ENCODE measurements at places on chromosomes 11 and 22.
A peak's percentile ranks its signal among the peaks of the same experiment; 100 is the strongest.

GRCh38 chr11:39971938-39972337 is 1487.5 kb downstream of the LRRC4C start:
- no peak for DNase-seq

GRCh38 chr22:33544707-33545106 is 375.6 kb downstream of the LARGE1 start:
- no peak for DNase-seq

DNA sequence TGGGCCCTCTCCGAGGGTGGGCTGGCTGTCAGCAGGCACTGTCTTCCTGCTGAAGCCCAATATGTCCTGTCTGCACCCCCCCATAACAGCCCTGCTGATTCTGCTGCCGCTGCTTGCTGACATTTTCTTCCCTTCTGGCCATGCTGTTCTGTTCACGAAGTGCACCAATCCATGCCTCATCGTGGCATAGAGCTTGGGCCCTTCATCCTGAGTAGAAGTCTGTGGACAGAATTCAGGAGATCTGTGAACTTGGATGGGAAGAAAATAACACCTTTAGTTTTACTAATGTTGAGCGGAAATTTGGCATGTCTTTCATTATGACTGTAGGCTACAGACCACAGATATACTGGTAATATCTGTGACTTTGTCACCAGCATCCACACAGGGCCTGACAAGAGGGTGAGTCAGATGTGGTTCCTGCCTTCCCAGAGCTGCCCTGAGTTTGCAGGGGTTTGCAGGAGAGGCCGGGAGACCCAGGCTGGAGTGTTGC is 14.1 kb upstream of the KIAA0930 start:
- DNase-seq, result no peak

DNA sequence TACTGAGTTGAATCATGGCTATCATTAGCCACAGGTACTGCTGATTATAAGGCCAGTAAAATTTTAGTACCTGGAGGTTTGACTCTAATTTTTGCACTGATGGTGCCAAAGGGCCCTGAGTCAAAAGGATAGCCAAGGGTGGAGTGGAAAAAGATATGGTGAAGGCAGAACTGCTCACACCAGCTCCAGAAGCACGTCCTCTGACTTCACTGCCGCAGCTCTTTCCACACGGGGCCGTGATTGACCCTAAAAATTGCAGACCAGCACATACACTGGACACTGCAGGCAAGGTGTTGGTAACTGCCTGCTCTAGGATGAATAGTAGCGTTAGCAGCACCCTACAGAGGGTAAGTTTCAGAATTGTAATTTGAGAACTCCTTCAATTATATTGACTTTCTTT is 25.4 kb upstream of the GRIK4 start:
- no peak for DNase-seq

DNA sequence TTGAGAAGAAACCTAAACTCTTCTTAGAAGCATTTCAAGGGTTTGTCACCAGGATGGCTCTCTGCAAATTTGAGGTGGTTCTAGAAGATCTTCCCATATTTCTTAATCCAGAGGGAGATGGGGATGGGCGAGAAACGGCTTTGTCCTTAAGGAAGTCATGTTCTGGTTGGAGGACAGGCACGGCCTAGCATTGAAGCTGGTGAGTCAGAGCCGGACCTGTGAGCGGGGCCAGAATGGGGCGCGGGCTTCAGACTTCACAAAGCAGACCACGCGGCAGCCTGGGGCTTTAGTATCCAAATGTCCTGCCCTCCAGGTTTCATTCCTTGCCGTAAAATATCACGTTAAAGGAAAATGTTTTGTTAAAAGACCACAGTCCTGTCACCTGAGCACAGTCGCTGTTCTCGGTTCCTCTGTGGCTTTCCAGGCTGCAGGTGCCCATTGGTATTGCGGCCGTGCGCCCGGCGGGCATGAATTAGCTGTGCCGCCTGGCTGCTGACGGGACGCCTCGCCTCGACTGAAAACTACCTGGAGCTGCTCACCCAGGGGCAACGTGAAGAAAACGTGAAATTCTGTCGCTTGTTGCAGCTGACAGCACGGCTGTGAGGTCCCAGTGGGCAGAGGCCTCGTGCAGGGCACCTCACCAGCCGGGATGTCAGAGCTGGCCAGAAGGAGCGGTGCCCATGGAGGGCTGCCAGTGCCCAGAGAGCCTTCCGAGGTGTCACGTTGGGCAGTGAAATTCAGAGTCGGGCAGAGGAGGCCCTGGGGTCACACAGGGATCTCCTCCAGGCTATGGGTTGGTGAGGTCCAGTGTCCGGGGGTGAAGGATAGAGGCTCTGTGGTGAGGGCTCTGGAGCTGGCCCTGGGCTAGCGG is 59.0 kb downstream of the LRP5 start:
- DNase-seq, result no peak

DNA sequence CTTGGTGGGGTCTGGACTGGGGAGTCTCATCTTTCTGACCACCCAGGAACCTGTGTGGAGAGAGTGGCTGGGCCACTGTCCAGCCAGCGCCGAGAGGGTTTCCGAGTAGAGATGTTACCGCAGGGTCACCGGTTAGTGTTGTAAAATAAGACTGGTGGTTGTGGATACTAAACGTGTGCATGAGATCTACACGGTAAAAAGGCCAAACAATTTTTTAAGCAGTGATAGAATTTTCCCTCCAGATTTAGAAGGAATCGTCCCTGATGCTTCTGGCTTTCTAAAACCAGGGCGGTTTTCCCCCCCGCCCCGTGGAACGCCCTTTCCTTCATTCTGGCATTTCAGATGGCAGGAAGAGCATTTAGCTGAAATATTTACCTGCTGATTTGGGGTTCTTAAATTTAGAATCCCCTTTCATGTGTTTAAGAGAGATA is 72.6 kb upstream of the PPARA start:
- no peak for DNase-seq

DNA sequence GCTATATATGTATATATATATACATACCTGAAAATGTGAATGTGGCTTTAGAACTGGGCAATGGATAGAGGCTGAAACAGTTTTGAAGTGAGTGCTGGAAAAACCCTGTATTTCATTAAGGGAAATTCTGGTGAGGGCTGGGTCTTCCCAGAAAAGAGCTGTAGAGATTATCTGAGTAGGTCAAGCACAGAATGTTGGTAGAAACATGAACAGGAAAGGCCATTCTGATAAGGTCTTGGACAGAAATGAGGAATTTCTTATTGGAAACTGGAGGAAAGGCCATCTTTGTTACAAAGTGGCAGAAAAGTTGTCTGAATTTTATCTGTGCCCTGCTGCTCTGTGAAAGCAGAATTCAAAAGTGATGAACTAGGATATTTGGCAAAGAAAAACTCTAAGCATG is 25.4 kb downstream of the RTL6 start:
- no peak for DNase-seq

- no peak for DNase-seq
Measured at GRCh38 chr11:34161812-34162492, 56.5 kb downstream of the NAT10 start.

DNA sequence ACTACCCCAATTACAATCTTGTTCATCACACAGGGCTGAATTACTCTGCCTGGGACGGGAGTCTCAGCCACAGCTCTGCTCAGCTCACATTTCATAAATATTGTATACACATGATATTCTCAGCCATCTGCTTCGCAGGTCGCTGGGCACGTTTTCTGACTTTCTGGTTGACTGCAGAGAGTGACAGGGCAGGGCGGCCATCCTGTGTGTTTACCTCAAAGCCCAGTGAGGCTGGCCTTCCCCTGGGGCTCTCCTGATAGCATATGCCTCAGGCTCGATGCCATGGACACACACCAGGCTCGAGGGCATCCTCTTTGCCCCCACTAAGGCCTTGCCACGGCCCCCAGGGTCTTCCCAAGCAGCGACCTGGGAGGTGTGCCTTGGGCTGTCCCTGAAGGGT is 345.0 kb downstream of the CADM1 start:
- peak; percentile 24 for DNase-seq

DNA sequence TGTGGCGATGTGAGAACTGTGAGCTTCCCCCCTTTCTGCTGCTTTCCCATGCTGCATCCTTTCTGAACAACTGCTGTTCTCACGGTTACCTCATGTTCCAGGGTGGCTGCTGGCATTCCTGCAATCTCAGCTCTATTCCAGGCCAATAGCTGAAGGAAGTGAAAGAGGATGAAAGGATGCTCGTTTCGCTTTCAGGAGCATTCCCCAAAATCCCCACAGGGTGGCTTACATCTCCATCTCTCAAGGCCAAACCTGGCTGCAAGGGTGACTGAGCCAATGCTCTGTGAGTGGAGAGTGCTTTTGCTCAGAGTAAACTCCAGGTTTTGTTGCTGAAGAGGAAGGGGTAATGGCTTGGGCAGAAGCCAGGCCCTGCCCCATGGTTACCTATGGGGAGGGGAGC is 848.2 kb downstream of the BRD1 start:
- DNase-seq, result peak; percentile 14

- DNase-seq, result peak; percentile 29
Measured at GRCh38 chr11:83611600-83611999, 325.4 kb upstream of the CCDC90B start.

- no peak for DNase-seq
Measured at GRCh38 chr11:93922830-93923229, 72.4 kb upstream of the VSTM5 start.

GRCh38 chr22:17767233-17768065 is 6.8 kb downstream of the BID start:
- DNase-seq, result no peak

GRCh38 chr11:6456361-6457073 is 15.7 kb upstream of the HPX start:
- DNase-seq, result no peak

GRCh38 chr11:74232311-74232950 is 61.3 kb downstream of the PPME1 start:
- no peak for DNase-seq

DNA sequence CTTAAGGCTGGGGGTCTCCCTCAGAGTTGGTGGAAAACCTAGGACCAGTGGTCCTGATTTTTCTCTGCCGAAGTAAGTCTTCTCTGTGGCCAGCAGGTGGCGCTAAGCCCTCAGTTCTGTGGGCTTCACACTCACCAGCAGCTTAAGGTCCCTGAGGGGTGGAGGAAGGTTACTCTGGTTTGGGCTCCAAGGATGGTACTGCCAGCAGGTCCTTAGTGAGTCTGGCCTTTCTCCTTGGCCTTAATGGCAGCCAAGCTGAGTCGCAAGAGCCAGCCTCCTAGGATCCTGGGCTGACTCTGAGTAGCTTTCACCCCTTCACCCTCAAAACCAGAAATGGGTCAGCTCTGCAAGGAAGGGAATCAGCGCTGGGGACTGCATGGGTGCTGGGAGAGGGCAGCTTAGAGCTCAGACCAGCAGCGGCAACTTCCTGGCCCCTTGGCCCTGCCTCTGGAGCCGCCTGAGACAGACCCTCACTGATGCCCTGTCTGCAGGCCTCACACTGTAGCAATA is 4.4 kb downstream of the KCNJ11 start:
- peak; percentile 80 for DNase-seq

GRCh38 chr11:9887472-9887871 is 223.6 kb downstream of the SWAP70 start:
- DNase-seq, result no peak

DNA sequence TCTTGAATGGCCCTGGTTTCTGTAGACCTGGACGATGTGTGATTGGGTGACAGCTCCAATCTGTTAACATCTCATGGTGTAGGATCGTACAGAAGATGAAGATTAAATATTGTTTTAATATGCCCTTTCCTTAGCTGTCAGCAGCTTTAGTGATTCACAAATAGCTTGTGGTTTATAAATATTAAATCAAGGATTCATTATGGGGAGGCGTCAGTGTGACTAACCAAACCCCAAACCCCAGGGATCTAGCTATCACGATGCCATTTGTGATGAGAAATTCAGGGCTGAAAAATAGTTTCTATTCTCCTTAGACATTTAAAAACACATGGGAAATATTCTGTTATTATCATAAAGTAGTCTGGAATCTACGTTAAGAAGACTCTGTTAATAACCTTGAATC is 73.4 kb downstream of the NCAM1 start:
- DNase-seq, result no peak

DNA sequence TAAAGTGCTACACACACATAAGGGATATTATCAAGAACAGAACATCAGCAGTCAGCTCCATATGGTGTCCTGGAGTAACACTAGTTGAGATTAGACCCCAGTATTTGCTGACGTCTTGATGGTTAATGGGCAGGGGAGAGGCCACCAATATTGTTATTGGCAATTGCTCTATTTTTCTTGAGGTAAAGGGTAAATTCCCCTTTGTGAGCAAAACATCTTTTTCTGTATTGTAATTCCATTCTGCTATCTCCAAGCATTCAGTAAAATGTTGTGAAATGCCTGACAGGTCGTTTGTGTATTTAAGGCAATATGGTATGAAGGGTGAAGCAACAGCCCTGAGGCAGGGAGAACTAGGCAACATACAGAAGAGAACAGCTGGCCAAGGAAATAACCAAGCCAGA is 21.9 kb downstream of the PC start:
- no peak for DNase-seq

DNA sequence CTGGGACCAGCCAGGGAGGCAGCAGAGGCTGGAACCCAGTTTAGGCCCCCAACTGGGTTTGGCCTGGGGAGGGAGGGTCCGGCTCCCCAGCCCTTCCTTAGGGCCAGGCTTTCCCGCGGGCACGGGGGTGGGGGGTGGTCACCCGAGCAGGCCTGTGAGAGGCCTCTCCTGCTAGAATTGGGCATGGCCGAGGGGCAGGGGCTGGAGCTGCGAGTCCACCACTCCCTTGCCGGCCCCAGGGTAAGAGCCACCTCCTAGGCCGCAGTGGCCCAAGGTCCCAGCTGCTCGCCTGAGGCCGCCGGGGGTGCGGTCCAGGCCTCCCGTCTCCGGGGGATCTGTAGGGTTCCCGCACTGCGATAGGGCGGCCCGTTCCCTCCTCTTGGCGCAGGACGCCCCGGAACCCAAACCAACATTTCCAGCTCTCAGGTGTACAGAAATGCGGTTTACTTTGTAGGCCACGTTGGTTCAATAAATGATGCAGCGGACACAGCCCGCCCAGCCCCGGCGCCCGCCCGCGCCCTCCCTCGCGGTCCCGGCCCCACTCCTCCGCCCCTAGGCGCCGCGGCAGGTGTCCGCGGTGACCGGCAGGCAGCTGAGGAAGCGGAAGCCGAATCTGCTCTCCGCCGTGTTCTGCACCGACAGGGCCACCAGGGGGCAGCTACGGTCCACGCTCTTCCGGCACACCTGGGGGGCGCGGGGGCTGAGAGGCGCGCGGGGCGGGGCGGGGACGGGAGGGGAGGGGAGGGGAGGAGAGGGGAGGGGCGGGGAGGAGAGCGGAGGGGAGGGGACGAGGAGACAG is 5.9 kb downstream of the LMNTD2 start:
- peak; percentile 77 for DNase-seq

All from NCI-H1092 treated with DMSO at 0.1 percent for 48 hours (cell line).